GM23338 (cell line): ENCODE measurements at places on chromosomes 1 and 21. TPM values are rescaled to one million over a fixed set of nuclear protein-coding genes. Genes with fewer than 3 reads are reported as not detected.

FAM72C gene
- total RNA-seq, result 2.6 and 4.0 TPM in 2 replicates

DNA sequence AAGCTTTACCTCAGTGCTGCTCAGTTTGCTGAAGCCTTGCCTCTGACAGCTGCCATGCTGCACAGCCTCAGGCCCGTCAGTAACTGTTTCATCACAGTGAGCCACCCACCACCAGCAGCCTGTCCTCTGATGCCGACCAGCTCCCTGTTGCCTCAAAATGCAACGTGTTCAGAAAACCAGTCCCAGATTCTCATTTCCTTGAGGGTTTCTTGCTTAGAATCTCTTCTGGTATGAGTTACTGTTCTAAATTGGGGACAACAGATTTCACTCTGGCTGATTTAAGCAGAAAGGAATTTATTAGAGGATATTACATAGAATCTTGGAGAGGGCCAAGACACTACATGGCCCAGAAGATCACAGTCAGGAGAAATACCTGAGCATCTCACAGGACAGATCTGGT is 11.0 kb downstream of the UBL4B start:
- DNase-seq, result no peak
- no peak overlapping the region for H3K4me3 ChIP-seq
- no peaks in the 10 kb centered on the region for H3K27me3 ChIP-seq
- H3K27ac ChIP-seq, result no peak overlapping the region
- no peaks in the 10 kb centered on the region for H3K36me3 ChIP-seq

SYT14 gene
- total RNA-seq, result 19.4 and 22.4 TPM in 2 replicates

DNA sequence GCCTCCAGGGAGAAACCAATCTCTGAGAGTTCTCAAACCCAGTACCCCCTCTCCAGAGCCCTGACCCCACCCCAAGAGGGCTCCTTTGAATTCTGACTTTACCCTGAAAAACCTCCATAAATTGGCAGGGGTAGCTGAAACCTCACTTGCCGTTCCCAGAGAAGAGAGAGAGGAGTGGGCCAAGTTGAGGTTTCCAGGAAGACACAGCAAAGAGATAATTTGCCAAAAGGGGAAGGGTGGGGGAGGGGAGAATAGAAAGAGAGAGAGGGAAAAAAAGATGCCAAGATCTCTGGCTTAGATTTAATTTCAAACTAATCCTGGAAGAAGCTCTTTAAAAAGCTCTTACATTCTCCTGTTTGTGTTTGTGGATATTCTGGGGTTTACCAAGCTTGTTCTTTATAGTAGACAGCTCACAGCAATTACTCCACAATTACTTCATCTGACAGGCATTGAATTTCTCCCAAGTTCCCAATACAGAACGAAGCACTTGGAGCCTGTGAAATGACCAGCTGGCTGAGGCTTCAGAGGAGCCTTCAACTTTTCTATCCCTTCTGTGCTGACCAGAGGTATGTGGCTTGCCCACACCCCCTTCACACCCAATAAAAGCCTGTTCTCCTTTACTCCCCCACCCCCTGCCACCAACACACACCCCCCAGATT is 1.1 kb upstream of the GRHL3 start:
- no peak overlapping the region for H3K4me3 ChIP-seq
- H3K27ac ChIP-seq, result no peak overlapping the region
- H3K36me3 ChIP-seq, result no peaks in the 10 kb centered on the region
- no peak for DNase-seq

TTC24 gene
- not detected in 2 replicates for total RNA-seq

GRCh38 chr1:112465122-112465521 is 43.6 kb upstream of the WNT2B start:
- peaks cover 18% of the 10 kb centered on the region for H3K27me3 ChIP-seq
- H3K4me3 ChIP-seq, result no peak overlapping the region
- no peak for DNase-seq
- peaks cover 30% of the 10 kb centered on the region for H3K4me1 ChIP-seq
- no peak overlapping the region for H3K27ac ChIP-seq

GRCh38 chr1:206891412-206891811 is 5.8 kb upstream of the IL24 start:
- peaks cover 18% of the 10 kb centered on the region for H3K4me1 ChIP-seq
- H3K4me3 ChIP-seq, result no peak overlapping the region
- H3K27ac ChIP-seq, result no peak overlapping the region
- H3K27me3 ChIP-seq, result no peaks in the 10 kb centered on the region
- no peaks in the 10 kb centered on the region; the same call in 1 of the 2 replicates for H3K36me3 ChIP-seq

DNA sequence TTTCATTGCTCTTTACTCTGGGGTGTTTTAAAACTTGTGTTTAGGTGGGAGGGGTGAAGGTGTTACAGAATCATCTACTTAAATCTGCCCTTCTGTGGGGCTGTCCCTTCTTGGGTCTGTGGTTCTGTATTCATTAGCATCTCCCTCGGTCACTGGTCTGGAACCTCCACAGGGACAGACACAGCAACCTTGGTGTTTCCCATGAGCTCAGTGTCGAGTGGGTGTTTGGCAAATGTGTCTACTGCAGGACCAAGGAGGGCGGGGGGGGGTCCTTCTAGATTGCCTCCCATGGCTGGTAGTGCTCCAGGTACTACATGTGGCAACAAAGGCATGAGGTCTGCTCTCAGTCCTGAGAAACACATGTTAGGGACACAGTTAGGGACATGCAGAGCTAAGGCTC is 273.4 kb downstream of the PCP4 start:
- H3K4me1 ChIP-seq, result no peaks in the 10 kb centered on the region
- no peaks in the 10 kb centered on the region for H3K36me3 ChIP-seq
- H3K4me3 ChIP-seq, result no peak overlapping the region
- no peak overlapping the region for H3K27ac ChIP-seq
- DNase-seq, result no peak

DNA sequence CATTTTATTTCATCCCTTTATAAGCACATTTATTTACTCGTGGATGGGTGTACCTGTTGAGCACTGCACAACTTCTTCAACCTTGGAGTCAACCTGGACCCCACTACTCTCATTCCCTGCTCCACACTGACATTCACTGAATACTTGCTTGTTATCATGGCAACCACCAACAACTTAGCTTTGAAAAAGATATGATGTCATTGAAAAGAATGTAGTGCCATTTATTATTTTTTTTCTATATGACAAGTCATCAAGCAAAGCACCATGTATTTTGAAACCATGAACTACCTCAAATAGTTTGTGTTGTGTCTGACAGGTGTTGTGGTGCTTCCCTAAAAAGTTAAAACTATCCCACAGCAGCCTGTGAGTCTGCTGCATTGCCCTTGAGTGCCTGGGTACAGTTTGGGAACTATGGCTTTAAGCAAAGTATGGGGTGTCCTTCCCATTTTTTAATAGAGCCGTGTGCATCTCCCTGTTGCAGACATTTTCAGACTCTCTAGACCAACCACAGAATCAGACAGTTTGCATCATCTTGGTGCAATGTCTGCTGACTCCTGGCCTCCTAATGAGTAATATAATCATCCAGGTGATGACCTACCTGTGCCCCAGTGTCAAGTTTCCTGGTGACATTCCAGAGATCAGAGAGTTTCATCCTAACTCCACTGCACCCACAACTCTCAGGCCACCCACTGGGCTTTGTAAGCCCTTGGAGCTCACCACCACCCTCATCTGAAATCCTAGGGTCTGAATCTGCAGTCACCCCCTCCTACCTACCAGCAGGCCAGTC is 339.7 kb upstream of the PROX1 start:
- DNase-seq, result no peak
- no peaks in the 10 kb centered on the region for H3K27me3 ChIP-seq
- no peaks in the 10 kb centered on the region for H3K36me3 ChIP-seq
- no peak overlapping the region for H3K27ac ChIP-seq
- no peak overlapping the region for H3K4me3 ChIP-seq
